ENCODE measurements at places on chromosomes 11 and 22. TPM values are rescaled to one million over a fixed set of nuclear protein-coding genes. Genes with fewer than 3 reads are reported as not detected.

The CEND1 gene
- 0.20 TPM for total RNA-seq

The DDX25 gene
- total RNA-seq = 0.12 TPM

The SLC35E4 gene
- total RNA-seq = 1.8 TPM

DNA sequence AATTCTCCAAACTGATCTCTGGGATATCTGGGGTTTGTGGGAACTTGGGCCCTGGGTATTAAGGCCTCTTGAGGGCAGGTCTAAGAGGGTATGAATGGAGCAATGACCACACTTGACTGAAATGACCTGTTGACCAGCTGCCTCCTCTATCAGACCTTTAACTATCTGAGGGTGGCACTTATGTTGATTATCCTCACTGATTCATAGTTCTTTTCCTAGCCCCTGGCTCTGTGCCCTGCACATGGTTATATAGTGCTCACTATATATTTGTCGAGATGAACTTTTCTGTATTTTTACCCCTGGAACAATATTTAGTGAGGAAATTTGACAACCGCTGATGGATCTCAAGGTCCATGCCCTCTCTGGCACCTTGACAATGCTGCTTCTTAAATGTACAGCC lies 305.5 kb upstream of the PLET1 start:
- no peak for DNase-seq

GRCh38 chr11:19442554-19442910 lies 201.8 kb upstream of the E2F8 start:
- no peak for DNase-seq

DNA sequence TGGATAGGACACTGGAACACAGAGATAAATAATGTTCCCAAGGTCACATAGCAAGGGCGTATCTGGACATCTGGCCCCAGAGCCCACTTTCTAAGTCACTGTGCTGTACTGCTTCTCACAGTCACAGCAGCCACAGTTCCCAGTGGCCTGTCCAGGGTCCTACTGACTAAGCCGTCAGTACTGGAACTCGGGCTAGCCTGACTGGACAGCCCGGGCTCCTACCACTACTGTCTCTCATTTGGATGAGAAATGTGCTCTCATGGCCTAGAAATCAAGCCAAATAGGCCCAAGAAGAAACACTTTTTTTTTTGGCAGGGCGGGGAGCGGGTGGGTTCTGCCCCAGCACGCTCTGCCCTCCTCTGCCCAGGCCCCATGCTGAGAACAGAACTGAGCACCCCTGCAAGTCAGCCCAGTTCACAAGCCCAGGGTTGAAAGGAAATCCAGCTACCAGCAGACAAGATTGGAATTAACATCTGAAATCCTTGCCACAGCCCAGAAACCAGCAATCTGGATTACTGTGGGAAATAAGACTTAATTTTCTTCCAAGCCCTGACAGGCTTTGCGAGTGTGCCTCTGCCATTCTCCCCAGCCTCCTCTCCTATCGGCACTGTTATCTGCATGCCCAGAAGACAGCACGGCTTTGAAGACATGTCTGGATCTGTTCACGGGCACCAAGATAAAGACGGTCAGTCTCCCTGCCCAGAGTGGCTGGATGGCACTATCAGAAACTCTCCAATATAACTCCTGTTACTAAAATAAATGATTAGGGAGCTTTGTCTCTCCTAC lies 182.9 kb upstream of the NCAM1 start:
- no peak for DNase-seq

GRCh38 chr11:114179234-114179941 lies 116.8 kb upstream of the NNMT start:
- DNase-seq = no peak

DNA sequence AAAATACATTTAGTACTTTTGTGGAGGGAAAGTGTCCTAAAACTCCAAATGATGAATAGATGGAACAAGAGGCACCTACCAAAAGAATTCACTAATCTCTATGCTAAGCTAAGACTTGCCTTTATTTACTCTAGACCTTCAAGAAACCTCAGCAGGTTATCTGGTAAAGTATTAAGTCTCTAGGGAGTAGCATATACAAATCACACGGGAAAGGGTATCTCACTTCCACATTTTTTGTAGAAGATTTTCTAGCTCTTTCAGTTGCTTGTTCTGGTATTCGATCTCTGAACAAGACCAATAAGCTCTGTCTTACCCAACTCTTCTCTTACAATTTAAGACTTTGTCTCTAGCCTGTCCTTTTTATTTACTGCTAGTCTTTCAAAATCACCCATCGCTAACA lies 18.1 kb upstream of the CADM1 start:
- no peak for DNase-seq

DNA sequence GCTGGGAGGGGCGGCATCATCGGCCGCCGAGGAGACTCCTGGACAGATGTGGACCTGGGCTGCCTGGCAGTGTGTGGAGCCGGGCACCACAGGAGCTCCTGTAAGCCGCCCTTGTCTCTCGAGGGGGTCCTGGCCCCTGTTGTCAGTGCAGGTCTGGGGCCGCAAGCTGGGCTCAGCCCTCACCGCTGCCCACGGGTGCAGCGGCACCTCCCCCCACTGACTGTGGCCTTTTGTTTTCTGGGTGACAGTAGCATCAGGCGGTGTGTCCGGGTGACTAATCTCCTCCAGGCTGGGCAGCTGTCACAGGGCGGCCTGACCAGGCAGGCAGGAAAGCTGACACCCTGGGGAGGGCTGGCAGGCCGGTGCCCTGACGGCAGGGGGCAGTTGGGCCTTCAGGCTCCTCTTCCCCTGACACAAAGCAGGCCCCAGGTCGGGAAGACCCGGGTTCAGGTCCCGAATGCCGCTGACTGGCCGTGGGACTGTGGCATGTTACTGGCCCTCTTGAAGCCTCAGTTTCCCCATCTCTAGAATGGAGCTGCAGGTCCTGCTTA lies 16.3 kb downstream of the DGKZ start:
- no peak for DNase-seq

Measured in activated CD4-positive, alpha-beta T cell treated with anti-CD3 and anti-CD28 coated beads, Interleukin-2, amount 10 ng/mL, durations not matched to agents 7 days and 5 days (primary cell).